Caki2 (cell line): ENCODE measurements at places on chromosomes 7 and 10. TPM values are rescaled to one million over a fixed set of nuclear protein-coding genes. Genes with fewer than 3 reads are reported as not detected.

The TMEM213 gene
- total RNA-seq, result not detected in 2 replicates

The CD36 gene
- not detected in 2 replicates for total RNA-seq

The TWIST1 gene
- total RNA-seq, result not detected in 2 replicates

GRCh38 chr10:451021-451471 is 238.4 kb downstream of the DIP2C start:
- DNase-seq, result no peak

DNA sequence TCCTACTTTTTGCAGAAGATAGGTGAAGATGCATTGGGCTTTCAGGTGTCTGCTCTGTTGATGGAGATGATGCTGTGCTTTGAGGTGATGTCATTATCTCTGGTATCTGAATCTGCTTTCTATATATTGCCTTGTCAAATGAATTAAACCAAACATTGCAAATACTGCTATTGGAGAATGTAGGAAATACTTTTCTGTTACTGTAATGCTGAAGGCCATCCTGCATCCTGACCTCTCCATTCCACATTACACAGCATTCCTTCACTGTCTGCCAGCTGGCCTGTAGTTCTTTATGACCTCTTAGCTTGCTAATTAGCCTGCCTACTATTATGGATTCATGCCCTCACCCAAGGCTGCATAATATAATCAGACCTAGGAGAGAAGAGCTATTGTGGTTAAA is 73.2 kb downstream of the VCL start:
- peak; percentile 56 for DNase-seq

DNA sequence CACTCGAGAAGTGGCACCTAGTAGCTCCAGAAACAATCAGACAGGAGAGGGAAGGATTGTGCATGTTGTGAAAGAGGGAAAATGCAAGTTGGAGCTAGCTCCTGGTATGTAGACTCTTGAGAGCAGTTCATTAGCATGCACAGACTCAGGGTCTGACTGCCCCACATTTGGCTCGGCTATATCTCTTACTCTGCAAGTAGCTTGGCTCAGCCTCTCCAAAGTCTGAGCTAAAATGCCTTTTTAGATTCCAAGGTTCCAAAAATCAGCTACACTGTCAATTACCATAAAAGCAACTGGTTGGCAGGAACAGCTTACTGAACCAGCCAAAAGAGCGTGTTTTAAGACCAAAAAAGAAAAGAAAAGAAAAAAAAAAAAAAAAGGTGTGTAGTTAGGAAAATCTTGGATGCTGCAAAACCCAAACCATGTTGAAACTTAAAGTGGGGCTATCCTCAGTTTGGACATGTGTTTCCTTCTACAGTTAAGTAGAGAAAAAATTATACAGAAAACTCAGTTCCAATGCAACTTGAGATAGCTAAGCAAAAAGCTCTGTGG is 65.5 kb downstream of the MKX start:
- no peak for DNase-seq

DNA sequence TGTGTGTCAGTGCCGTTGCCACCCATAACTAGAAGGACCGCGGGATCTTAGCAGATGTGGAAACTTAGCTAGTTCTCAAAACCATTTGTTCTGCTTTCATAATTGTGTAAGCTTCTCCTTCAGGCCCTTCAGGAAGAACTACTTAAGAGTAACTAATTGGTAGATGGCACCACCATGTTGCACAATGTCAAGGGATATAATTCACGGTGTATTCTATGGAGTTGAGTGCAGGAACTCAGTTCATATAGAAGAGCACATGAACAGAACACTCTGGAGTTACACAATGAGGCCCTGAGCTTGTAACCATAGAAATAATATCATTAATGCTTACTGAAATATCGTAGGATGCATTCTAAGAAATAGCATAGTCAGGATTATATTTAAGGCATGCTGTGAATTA is 126.5 kb upstream of the GAD2 start:
- no peak for DNase-seq
